ENCODE measurements at places on chromosomes 1 and 21.

DNA sequence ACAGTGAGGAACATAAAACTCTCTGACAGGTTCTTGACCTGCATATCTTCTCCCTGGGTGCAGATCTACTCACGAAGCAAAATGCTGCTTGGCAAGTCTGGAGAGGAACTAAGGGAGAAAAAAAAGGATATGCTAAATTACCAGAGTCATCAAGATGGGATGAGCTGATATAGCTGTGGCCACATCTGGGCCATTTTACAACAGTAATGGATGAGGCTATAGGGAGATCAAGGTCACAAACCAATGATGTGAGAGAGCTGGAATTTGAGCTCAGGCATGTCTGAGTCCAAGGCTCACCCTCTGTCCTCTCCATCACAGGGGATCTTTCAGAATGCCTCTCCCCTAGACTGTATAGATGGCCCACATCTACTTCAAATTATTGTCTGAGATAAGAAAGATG, 26.2 kb downstream of the ZMYND12 start:
- DNase-seq: no peak

- no peak for DNase-seq
Observed at GRCh38 chr1:170675865-170676264, 11.9 kb downstream of the PRRX1 start.

DNA sequence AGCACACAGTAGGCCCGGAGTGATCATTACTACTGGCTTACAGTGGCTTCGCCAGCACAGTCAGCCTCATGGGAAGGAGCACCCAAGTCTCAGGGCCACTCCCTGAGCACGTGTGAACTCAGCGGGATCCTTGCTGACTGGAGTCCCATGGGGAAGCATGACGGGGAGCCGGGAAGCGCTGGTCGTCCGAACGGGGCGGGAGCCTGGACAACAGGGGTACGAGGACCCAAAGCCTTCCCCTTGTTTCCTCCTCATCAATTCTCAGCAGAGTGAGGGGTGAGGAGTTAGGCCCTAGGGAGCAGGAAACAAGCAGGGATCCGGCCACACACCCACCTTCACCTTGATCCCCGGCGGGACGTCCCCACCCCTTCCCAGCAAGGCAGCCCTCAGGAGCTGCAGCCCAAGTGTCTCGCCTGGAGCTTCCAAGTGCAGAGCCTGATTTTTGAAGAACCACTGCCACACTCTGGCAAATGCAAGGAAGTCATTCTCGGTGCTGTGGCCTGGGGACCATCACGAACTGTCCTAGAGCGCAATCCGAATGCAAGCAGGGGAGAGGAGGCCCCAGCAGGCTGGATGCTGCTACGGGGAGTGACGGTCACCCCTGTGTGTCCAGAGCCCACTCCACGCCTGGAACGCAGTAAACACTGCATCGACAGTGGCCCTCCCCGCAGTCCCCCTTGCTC, 35.5 kb downstream of the TOMM20 start:
- DNase-seq: no peak

DNA sequence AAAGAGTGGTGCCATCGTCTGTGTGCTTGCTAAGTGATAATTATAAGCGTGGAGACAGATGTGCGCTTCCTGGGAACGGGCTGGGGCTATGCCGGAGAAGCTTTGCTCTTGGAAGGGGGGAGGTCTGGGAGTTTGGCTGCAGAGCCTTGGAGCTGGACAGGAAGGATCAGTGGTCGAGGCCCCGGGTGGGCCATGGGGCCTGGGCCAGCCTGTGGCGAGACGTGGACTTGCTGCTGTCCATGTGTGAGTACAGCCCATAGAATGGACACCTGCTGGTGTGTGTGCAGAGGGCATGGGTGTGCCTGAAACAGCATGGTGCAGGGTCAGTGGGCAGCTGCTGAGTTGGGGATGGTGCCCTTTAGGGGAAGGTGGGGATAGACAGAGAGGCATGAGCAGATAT, 121.3 kb downstream of the PCBP3 start:
- no peak for DNase-seq

DNA sequence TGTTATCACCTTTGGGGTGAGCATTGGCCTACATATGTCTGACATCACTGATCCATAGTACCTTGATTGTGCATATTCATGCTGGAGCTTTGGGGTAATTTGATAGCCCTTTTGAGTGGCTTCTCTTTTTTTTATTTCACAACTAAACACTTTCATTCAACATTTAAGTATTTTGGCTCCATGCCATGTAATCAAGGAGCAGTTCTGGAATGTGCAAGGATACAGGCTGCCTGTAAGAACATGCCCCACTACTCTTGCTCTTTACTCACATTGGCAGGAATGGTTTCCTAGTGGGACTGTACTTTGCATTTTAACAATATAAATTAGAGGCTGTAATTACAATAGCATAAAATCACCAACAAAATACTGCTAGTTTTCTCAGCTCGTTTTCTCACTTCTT, 300.7 kb upstream of the SPAG17 start:
- no peak for DNase-seq

DNA sequence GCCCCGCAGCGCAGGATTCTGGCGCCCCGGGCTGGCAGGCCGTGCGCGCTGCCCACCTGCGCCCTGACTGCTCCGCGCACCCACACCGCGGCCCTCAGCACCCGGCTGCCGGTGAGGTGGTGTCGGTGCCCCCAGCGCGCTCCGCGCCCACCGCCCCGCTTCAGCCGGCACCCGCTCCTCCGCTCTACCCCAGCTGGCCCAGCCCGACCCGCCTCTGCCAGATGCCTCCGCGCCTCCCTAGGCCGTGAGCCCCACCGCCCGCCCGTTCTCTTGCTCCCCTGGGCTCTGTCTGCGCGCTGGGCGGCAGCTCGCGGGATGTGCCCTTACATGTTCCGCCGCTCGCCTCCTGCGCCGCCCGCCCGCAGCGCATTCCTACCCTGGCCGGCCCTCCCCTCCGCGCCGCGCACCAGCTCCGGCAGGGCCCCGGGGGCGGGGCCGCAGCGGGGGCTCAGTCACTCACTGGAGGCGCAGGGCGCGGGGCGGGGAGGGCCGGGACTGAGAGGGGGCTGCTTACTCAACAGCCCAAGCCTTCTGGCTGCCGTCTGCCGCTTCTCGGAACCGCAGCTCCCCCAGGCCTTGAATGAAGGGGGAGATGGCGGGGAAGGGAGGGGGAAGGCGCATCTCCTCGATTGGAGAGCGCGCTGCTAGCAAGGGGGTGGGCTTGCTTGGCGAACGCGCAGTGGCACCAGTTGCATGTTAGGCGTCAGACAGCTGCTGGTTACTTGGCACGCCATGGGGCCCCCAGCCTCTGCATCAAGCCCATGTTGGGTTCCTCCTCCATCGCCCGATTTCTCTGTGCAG, at the start of gene PHLDA3:
PHLDA3 (minus strand) TSS at position 345 of the 801 bp plus-strand sequence. CDS start 402 bp downstream, outside the sequence.
- DNase-seq: no peak

DNA sequence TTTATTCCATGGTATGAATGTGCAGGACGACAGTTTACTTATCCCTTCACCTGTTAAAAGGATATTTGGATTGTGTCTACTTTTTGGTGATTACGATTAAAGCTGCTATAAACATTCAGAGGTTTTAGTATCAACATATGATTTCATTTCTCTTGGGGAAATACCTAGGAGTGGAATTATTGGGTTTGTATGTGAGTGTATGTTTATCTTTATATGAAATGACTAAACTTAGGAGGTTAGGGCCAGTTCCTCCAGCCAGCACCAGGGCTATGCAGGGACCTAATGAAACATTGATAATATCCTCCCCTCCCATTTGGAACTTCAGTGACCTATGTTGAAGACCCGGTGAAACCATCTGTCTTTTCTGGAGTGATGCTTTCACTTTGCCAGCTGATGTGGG, 13.8 kb downstream of the TMEM51 start:
- no peak for DNase-seq

- no peak for DNase-seq
Observed at GRCh38 chr1:151639466-151639865, 27.6 kb downstream of the SNX27 start.

DNA sequence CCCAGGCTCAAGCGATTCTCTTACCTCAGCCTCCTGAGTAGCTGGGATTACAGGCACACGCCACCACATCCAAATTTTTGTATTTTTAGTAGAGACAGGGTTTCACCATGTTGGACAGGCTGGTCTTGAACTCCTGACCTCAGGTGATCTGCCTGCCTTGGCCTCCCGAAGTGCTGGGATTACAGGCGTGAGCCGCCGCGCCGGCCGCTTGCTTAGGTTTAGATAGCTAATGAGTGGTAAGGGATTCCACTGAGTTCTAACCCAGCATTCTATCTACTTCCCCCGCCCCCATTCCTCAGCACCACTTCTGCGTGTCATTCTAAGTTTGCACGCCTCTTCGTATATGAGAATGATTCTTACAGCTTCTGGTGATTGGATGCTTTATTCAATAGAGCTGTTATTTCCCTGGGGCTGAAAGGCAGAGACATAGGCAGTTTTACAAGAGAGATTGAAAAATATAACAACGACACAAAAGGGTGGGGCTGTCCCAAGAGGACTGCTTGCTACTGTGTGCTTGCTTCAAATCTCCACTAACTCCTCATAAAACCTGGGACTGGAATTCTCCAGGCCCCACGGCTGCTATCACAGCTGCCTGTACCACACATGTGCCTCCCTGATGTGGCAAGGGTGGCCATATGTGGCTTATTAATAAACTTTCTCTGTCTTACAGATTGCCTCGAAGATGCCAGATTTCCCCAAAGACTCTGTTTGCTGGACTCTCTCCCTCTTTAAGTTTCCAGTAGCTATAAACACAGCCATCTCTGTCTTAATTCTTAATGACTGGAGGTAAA, 23.7 kb upstream of the GREM2 start:
- DNase-seq: no peak

DNA sequence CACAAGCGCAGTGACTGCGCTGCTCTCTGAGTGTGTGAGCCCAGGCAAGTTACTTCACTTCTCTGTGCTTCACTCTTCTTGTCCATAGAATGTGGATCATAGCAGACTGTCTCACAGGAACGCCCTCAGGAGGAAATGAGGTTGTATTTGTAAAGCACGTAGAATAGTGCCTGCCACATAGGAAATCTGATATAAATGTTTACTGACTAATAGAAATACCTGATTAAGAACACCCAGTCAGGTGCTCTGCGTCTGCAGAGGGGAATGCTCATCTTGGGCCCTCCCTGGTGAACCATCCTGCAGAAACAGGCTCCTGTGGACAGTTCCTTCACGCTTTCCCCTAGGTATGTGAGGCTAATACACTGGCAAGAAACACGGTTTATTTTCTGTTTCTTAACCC, 100.3 kb downstream of the BEND5 start:
- DNase-seq: no peak

DNA sequence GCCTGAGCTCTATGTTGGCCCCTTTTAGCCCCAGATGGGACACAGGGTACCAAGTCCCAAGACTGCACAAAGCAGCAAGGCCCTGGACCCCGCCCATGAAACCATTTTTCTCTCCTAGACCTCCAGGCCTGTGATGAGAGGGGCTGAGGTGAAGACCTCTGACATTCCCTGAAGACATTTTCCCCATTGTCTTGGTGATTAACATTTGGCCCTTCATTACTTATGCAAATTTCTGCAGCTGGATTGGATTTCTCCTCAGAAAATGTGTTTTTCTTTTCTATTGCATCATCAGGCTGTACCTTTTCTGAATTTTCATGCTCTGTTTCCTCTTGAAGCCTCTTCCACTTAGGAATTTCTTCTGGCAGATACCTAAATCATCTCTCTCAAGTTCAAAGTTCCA, 8.2 kb upstream of the PSMA5 start:
- no peak for DNase-seq

DNA sequence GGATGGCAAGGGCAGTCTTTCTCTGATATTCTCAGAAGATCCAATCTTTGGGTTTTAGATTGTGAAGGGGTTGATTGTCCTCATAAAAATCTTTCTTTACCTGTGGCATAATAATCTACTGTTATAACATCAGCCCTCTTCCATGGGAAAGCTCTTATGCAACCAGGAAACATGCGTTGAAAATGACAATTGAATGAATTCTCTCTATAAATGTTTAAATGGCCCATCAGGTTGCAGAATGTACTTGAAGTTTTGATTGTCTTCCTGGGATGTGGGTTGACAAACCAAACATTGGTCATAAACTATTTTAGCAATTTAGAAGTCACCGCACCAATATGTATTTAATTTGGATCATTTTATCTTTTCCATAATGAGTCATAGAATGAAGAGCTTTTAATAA, 31.7 kb upstream of the ITLN1 start:
- no peak for DNase-seq

- DNase-seq: no peak
Observed at GRCh38 chr1:183506561-183506960, 34.3 kb downstream of the SMG7 start.

GRCh38 chr1:84759756-84760155, 69.5 kb upstream of the SSX2IP start:
- no peak for DNase-seq

GRCh38 chr1:102853136-102853535, 255.2 kb downstream of the COL11A1 start:
- no peak for DNase-seq

DNA sequence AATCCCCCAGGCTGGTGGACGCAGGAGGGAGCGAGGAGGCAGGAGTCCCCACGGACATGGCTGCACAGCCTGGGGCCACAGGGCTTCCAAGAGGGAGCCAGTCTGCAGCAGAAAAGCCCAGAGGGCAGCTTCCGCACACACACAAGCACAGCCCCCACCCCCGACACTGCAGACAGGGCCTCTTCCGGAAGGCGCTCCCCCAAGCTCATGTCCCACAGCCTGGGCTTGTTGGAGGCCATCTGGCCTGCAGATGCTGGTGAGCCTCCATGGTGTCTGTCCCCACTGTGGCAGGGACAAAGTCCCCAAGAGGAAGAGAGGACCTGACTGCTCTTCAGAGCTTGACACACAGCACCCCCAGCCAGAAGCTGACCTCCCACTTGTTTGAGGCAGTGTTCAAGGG, 13.4 kb upstream of the KIAA1614 start:
- no peak for DNase-seq

- no peak for DNase-seq
Observed at GRCh38 chr1:230194525-230194924, 127.5 kb downstream of the GALNT2 start.

DNA sequence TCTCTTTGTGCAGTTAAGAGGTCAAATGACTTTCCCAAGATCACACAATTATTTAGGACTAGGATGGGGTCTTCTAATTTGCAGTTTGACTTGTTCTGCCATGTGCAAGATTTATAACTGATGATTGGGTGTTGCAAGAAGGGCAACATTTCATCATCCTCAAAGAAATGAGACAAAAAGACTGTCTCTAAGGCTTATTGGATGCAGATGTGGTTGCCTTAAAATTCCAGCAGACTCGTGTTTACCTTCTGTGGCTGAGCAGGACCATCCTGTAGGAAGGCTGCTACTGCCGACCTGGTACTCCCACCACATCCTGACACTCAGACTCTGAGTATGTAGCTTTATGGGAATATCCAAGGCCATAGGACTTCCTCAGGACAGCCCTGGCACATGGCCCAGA, 99.9 kb upstream of the SGIP1 start:
- DNase-seq: no peak
